ENCODE measurements at places on chromosomes 5 and 9. TPM values are rescaled to one million over a fixed set of nuclear protein-coding genes. Genes with fewer than 3 reads are reported as not detected.

Gene DAB2IP
- 47.0 TPM for total RNA-seq

Gene ANKS6
- total RNA-seq, result 3.3 TPM

- no peaks in the 10 kb centered on the region for H3K36me3 ChIP-seq
- H3K27ac ChIP-seq, result no peak overlapping the region
- DNase-seq, result no peak
Measured at GRCh38 chr5:163631856-163632255, 126.4 kb downstream of the MAT2B start.

DNA sequence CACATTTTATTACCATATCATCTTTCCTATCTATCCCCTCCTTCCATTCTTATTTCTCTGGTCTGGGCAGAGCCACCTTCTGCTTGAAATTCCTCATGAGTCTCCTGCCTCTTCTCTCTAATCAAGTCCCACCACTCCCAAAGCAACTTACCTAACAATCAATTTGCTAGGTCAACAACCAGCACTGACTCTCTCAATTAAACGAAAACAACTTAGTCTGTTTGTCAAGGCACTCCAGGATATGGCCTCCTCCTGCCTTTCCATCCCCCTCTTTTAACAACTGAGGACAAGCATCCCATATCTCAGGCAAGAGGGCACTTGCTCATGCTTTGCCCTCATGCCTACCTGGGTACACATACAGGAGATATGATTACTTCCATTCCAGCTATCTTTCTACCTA, 47.4 kb downstream of the HCN1 start:
- DNase-seq, result no peak
- no peak overlapping the region for H3K4me3 ChIP-seq
- H3K36me3 ChIP-seq, result no peaks in the 10 kb centered on the region
- H3K27me3 ChIP-seq, result no peaks in the 10 kb centered on the region

All from right atrium auricular region (tissue), 2 donors.